Mesothelial cell of epicardium (in vitro differentiated cells): ENCODE measurements at places on chromosomes 2 and 18. TPM values are rescaled to one million over a fixed set of nuclear protein-coding genes. Genes with fewer than 3 reads are reported as not detected.

GRCh38 chr2:227164763-227165291 lies 403 bp downstream of the COL4A3 start:
- H3K27ac ChIP-seq, result no peak overlapping the region
- peak overlapping the region; percentile 52 for H3K4me3 ChIP-seq
- peak; percentile 23 for DNase-seq
- H3K4me1 ChIP-seq, result peaks cover 9% of the 10 kb centered on the region
- peaks cover 82% of the 10 kb centered on the region for H3K27me3 ChIP-seq

DNA sequence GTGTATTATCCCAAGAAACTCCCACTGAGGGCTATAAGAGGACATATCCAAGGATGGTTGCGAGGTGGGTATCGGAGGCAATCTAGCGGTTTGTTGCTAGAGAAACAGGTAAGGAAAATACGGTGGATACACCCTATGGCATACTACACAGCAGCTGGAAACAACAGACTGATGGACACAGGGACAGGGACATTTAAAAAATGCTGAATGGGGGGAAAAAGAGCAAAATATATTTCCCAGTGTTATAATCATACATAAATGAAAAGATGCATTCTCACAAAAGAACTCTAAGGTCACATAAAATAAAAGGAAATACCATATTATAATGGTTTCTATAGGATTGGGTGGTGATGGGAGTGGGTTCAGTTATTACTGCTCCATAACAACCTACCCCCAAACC lies 95.9 kb downstream of the SMC6 start:
- no peaks in the 10 kb centered on the region for H3K36me3 ChIP-seq
- no peak for DNase-seq
- peaks cover 2% of the 10 kb centered on the region for H3K4me1 ChIP-seq
- H3K27ac ChIP-seq, result no peak overlapping the region
- no peak overlapping the region for H3K4me3 ChIP-seq
- no peaks in the 10 kb centered on the region for H3K27me3 ChIP-seq

AKAIN1 gene
- not detected in 3 replicates for total RNA-seq

DNA sequence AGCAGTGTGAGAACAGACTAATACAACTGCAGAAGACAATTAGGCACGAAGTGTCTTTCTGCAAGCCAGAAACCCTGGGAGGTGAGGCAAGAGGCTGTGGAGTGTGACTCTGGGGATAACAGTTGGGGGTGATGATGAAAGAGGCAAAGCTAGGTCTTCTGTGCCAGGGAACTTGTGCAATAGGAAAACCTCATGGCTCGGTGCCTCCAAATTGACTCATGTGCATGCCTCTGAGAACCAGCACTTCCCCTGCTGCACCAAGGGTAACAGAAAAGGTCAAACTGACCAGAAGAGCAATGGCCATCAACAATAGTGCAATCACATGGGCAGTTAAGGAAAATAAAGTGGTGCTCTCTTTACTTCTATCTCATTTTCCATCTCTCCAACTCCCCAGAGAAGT lies 136.4 kb downstream of the SCG2 start:
- H3K4me1 ChIP-seq, result peaks cover 7% of the 10 kb centered on the region
- no peaks in the 10 kb centered on the region for H3K36me3 ChIP-seq
- H3K27me3 ChIP-seq, result no peaks in the 10 kb centered on the region
- no peak overlapping the region for H3K4me3 ChIP-seq
- no peak overlapping the region for H3K27ac ChIP-seq

DNA sequence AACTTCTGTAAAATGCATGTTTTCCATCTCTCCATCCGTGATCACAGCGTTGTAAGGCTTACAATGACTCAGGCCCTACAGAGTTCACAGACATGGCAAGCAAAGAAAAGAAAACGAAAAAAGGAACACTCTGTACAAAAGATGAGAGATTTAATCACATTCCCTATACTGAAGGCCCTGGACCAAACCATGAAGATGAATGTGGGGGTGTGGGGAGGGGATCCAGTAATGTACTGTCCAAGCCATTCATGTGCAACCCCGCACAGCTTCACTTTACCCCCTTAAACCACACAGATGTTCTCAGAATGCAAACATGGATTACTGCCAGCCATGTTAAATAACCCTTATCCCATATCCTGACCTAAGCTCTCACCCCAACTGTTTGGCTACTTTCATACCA lies 391.1 kb downstream of the NCKAP5 start:
- peaks cover 4% of the 10 kb centered on the region for H3K4me1 ChIP-seq
- no peak for DNase-seq
- H3K4me3 ChIP-seq, result no peak overlapping the region
- no peak overlapping the region for H3K27ac ChIP-seq
- peaks cover 8% of the 10 kb centered on the region for H3K27me3 ChIP-seq

CRYGC gene
- not detected in 3 replicates for total RNA-seq

TMEFF2 gene
- 16.6 to 18.1 TPM (median 17.5 TPM) in 3 replicates for total RNA-seq

DNA sequence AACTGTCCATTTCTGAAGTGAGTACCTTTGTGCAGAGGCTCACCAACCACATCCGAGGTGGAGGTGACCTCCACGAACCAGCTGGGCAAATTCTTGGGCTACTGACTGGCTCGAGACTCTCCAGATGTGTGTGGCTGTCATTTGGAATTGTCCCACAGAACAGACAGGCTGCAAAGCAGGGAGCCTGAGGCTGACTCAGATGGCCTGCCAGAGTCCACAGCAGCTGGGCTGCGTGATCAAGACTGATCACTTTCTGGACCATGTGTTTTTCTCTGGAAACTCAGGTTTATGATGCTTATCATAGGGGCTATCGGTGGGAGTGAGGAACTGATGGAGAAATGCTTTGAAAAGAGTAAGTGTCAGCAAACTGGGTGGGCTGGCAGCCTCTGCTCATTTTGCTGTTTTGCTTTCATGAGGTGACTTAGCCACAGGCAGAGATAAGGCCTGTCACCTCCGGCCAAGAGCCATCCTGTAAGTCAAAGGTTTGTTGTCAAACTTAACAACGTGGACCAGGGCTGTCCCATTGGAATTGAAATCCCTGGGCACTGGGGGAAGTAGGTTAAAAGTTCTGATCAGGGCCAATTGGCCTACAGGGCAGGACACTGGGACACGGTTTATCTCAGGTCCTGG lies 120.4 kb downstream of the LIPG start:
- H3K27ac ChIP-seq, result no peak overlapping the region
- no peaks in the 10 kb centered on the region for H3K27me3 ChIP-seq
- H3K36me3 ChIP-seq, result no peaks in the 10 kb centered on the region
- H3K4me3 ChIP-seq, result no peak overlapping the region
- H3K4me1 ChIP-seq, result peaks cover 31% of the 10 kb centered on the region

EPAS1 gene
- total RNA-seq, result 4.4 to 7.5 TPM (median 4.9 TPM) in 3 replicates

DNA sequence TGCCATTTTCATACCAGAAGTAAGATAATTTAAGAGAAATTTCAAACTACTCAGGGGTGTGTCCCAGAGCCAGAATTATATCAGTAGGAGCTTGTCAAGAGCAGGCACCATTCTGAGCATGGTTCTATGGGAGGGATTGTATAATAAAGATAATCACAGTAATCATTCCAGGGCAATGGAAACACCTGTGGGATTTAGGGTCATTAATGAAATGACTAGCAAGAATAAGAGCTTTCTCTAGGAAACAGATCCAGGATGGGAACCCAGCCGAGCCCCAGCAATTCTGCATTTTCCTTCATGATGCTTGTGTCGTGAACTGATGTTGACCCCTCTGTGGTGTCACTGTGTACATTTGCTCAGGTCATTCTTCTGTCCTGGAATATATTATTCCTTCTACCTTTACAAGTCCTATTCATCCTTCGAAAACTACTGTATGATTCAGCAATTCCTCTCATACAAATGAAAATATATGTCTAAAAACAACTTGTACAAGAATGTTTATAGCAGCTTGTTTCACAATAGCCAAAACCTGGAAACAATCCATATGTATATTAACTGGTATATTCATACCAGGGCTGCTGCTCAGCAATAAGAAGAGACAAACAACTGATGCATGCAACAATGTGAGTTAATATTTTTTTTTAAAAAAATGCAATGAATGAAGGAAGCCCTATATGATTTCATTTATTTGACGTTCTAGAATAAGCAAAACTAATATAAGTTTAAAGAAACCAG lies 687.8 kb upstream of the KLHL29 start:
- no peak for DNase-seq
- no peak overlapping the region for H3K4me3 ChIP-seq
- no peaks in the 10 kb centered on the region for H3K36me3 ChIP-seq
- peaks cover 6% of the 10 kb centered on the region for H3K4me1 ChIP-seq

DNA sequence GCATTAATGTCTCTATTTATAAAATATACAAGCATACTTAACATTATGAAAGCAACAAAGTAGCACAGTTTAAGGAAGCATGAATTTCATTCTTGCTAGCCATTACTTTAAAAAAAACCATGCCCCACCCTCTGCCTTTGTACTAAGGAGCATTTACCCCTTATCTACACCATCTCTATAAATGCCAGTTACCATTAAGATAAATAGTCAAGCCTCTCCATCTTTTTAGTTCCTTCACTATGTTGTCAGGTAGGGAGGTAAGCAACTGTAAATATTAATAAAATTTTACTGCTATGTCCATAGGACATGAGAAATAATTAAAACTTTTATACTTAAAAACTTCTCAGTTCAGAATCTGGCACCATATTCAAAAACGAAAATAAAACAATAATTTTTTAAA lies 42.1 kb downstream of the ROCK1 start:
- H3K36me3 ChIP-seq, result peaks cover 11% of the 10 kb centered on the region
- H3K4me1 ChIP-seq, result peaks cover 29% of the 10 kb centered on the region
- DNase-seq, result no peak
- no peak overlapping the region for H3K27ac ChIP-seq
- H3K27me3 ChIP-seq, result no peaks in the 10 kb centered on the region
- no peak overlapping the region for H3K4me3 ChIP-seq

DNA sequence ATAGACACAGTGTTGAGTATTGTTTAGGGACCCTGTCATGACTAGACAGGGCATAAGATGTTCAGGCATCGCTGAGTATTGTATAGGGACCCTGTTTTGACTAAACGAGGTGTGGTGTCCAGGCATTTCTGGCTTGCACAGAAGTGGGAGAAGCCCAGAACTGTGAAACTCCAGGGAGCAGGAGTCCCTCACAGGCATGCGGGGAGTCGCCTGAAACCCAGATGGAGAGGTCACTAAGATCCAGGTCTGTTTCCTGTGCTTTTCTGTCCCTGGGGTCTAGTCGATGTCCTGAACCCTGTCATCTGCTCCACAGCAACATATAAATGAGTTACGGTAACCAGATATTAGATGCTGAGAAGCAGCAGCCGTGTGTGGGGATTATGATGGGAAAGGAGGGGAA lies 469.0 kb upstream of the SALL3 start:
- H3K36me3 ChIP-seq, result no peaks in the 10 kb centered on the region
- peaks cover 35% of the 10 kb centered on the region for H3K27me3 ChIP-seq
- H3K4me1 ChIP-seq, result peaks cover 2% of the 10 kb centered on the region
- no peak for DNase-seq
- H3K27ac ChIP-seq, result no peak overlapping the region

COBLL1 gene
- 98.5 to 110 TPM (median 109 TPM) in 3 replicates for total RNA-seq

- H3K27me3 ChIP-seq, result peaks cover 20% of the 10 kb centered on the region
- no peak overlapping the region for H3K4me3 ChIP-seq
- no peaks in the 10 kb centered on the region for H3K36me3 ChIP-seq
- DNase-seq, result no peak
Observed at GRCh38 chr2:237695201-237695780, 67.9 kb downstream of the LRRFIP1 start.

FAHD2B gene
- 37.4 to 37.8 TPM (median 37.7 TPM) in 3 replicates for total RNA-seq

DNA sequence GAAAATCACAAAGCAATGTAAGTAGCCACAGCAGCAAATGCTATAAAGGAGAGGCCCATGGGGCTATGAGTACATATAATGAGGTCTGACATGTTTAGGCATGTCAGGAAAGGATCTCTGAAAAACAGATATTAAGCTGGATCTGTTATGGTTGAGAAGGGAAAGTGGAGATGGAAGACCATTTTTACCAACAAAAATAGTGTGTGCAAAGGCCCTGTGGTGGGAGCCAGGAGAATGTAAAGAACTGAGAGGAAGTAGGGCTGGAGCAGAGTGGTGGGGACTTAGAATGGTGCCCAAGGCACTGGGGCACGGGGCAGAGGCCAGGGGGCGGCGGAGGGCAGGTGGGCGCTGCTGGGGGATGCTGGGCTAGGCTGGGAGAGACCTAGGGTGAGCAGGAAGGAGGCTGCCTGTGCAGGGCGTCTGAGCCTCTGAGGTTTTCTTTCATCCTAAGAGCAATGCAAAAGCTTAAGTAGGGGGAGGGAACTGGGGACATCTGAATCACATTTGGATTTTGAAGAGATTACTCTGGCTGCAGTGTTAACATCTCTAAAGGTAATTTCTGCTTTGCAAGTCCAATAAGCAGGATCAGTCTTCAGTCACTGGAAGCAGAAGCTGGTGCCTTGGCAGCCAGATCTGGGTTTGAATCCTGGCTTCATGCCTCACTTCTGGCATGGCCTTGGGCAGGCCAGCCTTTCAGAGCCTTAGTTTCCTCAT lies 4.9 kb upstream of the AGFG1 start:
- H3K27ac ChIP-seq, result peak overlapping the region; percentile 37
- H3K36me3 ChIP-seq, result no peaks in the 10 kb centered on the region
- H3K27me3 ChIP-seq, result no peaks in the 10 kb centered on the region
- H3K4me3 ChIP-seq, result no peak overlapping the region

ASB18 gene
- not detected in 3 replicates for total RNA-seq

RIOK3 gene
- 41.7 to 44.2 TPM (median 42.0 TPM) in 3 replicates for total RNA-seq

DNA sequence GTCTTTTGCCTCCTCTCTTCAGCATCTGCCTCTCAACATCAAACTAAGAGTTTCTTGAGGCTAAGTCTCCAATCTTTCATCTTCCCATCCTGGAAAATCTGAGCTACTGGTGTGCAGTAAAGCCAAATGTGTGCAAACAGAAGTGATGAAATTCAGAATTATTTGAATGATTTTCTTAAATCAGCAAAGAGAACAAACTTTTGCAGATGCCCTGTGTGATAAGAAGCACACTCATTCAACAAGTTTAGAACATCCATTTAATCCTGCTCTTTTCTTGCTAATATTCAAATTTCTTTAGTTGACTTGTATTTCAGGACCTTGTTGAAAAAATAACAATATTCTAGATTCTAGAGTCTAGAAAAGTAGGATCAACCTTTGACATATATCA lies 1374.9 kb upstream of the CELF4 start:
- no peak for DNase-seq
- H3K36me3 ChIP-seq, result peaks cover 2% of the 10 kb centered on the region
- no peaks in the 10 kb centered on the region for H3K4me1 ChIP-seq
- H3K4me3 ChIP-seq, result no peak overlapping the region

DNA sequence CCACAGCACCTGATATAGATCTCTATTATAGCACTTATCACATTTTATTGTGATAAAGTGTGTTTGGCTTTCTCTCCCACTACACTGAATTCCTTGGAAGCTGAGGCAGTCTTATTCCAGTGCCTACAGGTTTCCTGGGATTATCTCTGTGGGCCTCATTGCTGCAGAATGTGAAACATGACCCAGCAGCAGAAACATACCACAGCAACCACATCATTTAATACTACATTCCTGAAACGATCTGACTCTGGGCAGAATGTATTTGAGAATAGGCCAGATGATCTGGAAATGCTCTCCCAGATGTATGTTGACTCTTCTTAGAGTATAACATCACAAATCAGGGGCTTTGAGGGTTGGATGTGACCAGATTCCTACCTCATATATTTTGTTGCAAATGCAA lies 323.5 kb upstream of the TANK start:
- H3K27ac ChIP-seq, result peak overlapping the region; percentile 80
- H3K36me3 ChIP-seq, result no peaks in the 10 kb centered on the region
- DNase-seq, result no peak
- no peak overlapping the region for H3K4me3 ChIP-seq
- peaks cover 14% of the 10 kb centered on the region for H3K4me1 ChIP-seq
- no peaks in the 10 kb centered on the region for H3K27me3 ChIP-seq

- H3K4me3 ChIP-seq, result no peak overlapping the region
- H3K27ac ChIP-seq, result no peak overlapping the region
- H3K4me1 ChIP-seq, result no peaks in the 10 kb centered on the region
- H3K36me3 ChIP-seq, result no peaks in the 10 kb centered on the region
Observed at GRCh38 chr2:9666306-9666705, 35.5 kb upstream of the YWHAQ start.

- no peak overlapping the region for H3K4me3 ChIP-seq
- no peak for DNase-seq
- no peaks in the 10 kb centered on the region for H3K27me3 ChIP-seq
Observed at GRCh38 chr2:205650931-205651330, 31.4 kb upstream of the NRP2 start.
